ENCODE measurements at places on chromosomes 3 and 15.

GRCh38 chr3:11584570-11584969 lies 59.1 kb downstream of the VGLL4 start:
- no peak for DNase-seq

DNA sequence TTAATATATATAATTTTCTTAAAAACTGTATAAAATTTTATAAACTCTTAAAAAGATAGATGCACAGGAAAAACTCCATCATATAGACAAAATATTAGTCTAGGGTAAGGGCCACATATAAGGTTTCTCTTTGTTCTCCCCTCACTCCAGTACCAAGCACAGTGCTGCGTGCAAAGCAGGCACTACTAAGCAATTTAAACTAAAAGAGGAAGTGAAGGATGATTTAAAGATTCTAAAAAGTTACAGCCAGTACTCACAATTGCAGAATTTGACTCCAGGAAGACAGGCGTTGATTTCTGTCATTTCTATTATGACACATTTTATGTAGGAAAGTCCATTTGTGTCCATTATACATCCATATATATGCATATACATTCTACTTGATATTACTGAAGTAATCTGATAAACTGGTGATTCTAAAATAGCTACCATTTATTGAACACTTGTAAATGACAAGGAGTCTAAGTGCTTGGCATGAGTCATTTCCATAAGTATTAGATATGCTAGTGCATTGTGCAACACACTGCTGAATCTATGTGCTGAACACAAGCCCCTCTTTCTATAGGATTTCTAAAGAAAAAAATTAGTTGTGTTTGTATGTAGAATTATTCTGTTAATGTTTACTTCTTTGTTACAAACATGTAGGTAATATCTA lies 785.5 kb upstream of the ARRDC4 start:
- DNase-seq = no peak

DNA sequence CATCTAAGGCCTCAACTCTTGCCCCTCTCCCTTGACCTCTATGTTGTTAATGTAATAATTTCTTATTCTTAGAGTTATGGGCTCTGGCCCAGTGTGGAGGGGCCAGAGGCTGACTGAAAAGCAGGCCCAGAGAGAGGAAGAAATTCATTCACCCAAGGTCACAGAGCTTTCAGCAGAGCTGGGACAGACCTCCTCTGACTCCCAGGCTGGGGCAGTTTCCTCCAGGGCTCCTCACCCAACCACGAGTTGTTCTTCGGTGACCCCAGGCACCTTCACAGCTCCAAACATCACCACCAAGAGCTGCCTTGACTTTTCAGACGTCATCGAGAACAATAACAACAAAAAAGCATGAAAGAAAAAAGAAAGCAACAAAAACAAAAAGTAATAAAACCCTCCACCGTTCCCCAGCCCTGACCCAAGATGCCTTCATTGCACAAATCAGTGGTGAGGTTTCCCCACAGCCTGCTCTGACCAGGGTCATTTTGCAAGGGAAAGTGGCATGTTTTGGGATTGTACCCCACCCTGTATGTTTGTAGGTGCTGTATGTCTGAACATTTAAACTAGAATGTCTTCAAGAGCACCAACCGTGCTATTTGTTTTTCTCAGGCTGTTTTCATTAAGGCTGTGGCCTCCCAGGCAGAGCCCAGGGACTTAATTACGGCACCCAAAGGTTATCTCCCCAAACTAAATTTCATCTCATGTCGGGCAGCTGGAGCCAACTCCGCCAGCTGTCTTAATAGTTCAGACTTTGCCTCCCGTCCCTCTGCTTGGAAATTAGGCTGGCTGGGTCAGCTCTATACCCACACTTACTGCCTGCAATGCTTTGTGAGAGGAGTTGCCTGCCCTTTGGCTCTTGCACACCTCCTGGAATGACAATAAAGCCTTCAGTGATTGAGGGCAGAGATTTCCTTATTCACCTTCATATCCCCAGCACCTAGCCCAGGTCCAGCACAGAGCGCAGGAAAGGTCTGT lies 173.8 kb downstream of the RPLP1 start:
- DNase-seq = no peak

GRCh38 chr3:64405211-64405835 lies 180.1 kb upstream of the PRICKLE2 start:
- no peak for DNase-seq

DNA sequence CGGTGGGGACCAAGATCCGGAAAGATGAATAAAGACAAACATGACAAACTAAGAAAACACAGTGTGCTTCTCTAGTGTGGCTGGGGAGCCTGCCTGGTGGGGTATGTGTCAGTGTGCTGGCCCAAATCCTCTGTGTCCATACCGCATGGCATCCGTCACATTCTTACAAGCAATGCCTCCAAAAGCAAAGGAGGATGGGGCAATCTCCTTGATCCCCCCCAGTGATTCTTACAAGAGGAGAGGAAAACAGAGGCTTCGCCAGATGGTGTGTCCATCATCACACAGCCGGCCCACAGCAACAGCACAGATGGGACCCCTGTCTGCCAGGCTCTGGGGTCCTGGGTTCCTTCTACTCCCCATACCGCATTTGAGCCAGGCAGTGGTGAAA lies 558 bp upstream of the IL17RC start:
- DNase-seq = no peak

GRCh38 chr3:147940405-147941193 lies 531.4 kb downstream of the ZIC1 start:
- no peak for DNase-seq

DNA sequence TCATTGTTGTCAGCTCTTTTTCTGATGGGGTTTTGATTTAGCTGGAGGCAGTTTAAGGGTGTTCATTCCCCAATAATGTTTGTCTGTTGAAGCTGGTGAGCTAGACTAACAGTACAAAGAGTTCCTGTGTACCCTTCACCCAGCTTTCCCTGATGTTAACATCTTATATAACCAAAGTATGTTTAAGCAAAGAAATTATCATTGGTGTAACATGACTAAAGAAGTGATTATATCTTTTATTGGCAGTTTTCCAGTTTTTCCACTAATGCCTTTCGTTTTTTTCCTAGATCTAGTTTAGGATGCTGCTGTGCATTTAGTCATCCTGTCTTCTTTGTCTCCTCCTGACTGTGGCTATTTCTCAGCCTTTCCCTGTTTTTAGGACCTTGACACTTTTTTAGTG lies 165.6 kb downstream of the LPP start:
- DNase-seq = no peak

DNA sequence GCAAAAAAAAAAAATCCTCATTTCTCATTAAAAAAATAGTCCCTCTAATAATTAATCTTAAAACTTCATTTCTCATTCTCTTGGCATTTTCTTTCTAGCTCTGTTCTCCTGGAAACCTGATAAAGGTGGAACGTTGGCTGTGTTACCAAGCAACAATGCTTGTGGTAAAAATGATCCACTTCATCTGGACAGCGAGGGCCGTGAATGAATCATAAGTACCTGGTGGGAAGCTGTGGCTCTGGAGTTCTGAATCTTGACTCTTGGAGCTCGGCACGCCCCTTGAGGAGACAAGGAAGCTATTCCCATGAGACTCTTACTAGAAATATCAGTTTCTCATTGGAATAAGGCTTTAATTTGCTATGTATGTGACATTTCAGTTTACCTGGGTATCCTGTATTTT lies 32.5 kb downstream of the BCL2L10 start:
- DNase-seq = no peak

GRCh38 chr3:76131396-76132153 lies 346.2 kb upstream of the ZNF717 start:
- DNase-seq = no peak

DNA sequence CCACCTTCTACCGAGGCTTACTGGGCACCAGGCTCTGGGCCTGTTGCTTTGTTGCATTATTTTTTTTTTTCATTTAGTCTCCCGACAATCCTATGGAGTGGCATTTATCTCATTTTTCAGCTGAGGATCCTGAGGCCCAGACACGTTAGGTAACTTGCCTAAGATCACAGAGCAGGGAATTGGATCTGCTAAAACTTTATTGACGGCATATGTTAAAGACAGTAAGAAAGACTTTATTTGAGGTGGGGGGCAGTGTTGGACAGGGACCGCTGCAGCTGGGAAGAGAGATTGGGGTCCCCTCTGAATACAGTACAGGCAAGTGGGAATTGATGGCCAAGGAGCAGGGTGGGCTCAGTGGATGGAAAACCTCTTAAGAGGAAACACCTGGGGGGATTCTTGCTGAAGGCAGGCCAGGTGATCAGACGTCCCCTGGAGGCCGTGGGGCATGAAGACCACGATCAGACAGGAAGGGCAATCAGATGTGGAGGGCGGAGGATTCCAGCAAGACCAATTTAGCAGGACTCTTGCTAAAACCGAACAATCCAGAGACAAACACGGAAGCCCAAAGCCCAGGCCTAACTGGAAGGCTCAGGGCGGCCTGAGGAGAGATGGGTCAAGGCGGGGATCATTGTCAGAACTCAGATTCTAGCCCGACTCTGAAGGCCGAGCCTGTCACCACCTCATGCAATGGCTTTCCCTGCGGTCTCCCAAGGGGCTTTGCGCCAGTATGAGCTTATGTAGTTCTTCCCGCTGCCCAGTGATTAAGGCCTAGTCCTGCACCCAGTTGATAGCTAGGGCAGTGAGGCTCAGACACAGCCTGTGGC lies 53.7 kb downstream of the RGMA start:
- DNase-seq = no peak

- no peak for DNase-seq
Observed at GRCh38 chr15:37041042-37041441, 59.3 kb downstream of the MEIS2 start.

- no peak for DNase-seq
Observed at GRCh38 chr3:27559835-27560234, 75.7 kb upstream of the SLC4A7 start.

GRCh38 chr15:59191855-59192237 lies 14.8 kb upstream of the LDHAL6B start:
- no peak for DNase-seq

GRCh38 chr15:84840741-84841429 lies 23.7 kb downstream of the ALPK3 start:
- no peak for DNase-seq

DNA sequence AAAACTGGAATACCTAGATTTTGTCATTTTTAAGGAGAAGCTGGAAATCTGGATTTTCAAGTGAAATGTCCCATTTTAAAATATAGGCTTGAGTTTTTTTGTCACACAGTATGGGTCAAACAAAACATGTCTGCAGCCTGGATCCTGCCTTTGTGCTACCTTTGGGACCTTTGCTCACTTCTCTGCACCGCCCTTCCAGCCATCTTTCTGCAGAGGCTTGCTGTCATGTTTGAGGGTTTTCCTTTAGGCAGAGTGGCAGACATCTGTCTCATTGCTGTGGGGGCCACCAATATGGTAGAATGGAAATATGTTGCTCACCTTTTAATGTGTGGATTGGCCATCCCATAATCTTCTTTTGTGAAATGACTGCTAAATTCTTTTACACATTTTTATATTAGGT lies 136.3 kb downstream of the EEFSEC start:
- DNase-seq = no peak

DNA sequence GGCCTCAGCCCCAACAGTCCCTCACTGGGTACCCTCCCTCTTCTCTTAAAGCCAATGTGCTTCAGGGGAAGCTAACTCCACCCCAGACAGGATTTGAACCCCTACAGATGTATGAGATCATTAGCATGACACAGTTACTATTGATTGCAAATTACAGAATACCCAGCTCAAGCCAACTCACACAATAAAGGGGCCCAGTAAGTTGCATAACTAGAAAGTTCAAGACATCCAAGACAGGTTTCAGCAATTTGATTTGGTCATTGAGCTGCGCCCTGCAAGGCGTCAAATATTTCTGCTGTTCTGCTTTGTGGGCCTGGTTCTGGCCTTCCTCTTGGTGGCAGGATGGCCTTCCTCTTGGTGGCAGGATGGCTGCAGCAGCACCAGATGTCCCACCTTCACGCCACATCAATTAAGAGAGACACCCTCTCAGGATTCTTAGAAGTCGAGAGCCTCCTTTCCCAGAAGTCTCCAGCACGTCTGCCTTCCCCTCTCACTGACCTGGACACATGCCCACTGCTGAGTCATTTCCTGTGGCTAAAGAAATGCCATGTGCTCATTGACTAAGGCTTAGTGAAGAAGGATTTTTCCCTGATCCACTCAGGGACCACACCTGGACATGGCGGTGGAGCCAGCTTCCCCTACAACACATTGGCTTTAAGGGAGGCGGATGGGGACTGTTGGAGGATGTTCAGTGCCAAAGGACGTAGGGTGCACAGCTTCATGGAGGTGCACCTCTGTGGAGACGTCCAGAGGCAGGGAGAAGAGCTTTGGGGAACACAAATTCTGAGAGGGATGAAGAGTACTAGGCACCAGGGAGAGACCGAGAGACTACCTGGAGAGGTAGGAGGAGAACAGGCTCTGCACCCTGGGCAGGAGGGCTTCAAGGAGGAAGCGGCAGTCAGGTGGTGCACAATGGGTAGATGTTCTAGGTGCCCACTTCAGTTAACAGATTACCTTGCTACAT lies 49.1 kb downstream of the DNASE1L3 start:
- no peak for DNase-seq

GRCh38 chr3:176872771-176873209 lies 324.5 kb downstream of the TBL1XR1 start:
- DNase-seq = peak; percentile 28

DNA sequence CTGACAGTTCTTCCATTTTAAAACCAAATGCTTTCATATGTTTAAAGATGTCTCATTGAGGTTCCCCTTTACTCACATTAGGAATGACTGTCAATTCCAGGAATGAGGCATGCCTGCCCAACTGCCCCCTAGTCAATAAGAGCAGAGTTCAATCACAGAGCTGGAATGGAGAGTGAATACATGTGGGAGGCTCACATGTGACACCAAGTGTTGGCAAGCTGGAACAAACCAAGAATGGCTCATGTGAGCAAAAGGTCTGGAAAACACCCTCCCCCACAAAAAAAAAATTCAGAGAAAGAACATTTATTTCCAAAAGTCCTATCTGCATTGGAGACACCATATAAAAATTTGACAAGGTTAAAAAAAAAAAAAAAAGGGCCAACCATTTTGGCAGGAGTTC lies 3.7 kb downstream of the PBRM1 start:
- DNase-seq = no peak

DNA sequence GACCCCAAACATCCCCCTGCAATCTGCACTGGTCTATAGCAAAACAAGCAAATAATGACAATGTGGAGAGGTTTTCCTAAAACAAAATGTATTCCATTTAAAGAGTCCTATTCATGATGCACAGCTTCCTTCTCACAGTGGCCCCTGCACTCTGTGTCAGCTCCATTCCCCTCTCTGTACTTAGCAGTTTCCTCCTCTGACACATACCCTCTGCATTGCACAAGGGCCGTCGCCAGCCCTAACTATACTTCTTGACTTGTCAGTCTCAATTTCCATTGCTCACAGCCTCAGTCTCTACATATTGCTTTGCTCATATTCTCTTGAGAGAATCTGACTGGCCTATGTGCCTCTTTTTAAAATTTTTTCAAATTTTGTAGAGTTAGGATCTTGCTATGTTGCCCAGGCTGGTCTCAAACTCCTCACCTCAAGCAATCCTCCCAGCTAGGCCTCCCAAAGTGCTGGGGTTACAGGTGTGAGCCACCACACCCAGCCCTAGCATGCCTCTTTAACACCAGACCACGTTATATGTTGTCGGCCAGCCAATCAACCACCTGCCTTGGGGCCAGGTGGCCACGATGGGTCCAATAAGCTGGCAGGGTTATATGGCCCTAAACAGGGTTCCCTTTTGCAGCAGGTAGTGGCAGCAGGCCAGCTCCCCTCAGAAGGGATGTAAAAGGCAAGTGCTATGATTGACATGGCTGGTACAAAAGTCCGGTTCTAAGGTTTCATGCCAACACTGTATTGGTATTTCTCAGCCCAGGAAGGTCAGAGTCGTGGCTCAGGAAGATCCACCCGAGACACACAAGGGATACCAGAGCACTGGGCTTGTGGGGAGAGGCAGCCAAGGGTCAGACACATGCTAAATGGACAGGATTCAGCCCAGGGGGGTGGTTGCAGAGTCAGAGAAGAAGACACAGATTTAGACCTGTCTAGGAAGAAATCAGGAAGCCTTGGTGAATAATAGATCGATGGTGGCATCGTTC lies 59.0 kb upstream of the SMAD3 start:
- DNase-seq = no peak

Measured in activated CD8-positive, alpha-beta memory T cell treated with anti-CD3 and anti-CD28 coated beads for 4 hours (primary cell).